ENCODE measurements at places on chromosomes 13 and 19. TPM values are rescaled to one million over a fixed set of nuclear protein-coding genes. Genes with fewer than 3 reads are reported as not detected.

DNA sequence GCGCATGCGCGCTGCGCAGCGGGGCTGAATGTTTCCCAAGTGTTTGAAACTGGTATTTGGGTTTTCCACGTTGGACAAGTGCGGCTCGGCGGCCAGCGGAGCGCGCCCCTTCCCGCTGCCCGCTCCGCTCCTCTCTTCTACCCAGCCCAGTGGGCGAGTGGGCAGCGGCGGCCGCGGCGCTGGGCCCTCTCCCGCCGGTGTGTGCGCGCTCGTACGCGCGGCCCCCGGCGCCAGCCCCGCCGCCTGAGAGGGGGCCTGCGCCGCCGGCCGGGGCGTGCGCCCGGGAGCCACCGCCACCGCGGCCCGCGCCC is at the start of gene ING1:
ING1 (plus strand) TSS at position 59 of the 311 bp plus-strand sequence. CDS start 450 bp downstream, outside the sequence.
- H3K4me3 ChIP-seq = peak within 1 kb of the TSS; percentile 87
- H3K27me3 ChIP-seq = no peaks in the 10 kb centered on the region

GRCh38 chr13:112973577-112973951 is 4.5 kb downstream of the MCF2L start:
- H3K4me1 ChIP-seq = no peaks in the 10 kb centered on the region
- DNase-seq = no peak
- no peaks in the 10 kb centered on the region for H3K36me3 ChIP-seq
- H3K27me3 ChIP-seq = peaks cover 22% of the 10 kb centered on the region

DNA sequence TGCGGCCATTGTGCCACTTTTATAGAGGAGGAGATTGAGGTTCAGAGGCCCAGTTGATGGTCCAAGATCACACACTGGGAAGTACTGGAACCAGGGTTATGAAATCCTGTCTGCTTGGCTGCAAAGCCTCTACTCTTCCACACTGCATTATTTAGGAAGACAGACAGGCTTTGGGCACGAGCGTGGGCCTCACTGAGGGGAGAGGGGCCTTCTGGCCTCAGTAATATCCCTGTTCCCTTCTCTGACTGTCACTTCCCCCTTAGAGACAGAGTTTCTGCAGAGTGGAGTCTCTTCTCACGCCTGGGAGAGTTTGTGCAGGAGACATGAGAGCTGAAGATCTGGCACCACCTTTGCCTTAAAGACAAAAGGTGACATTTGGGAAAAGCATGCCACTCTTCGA is 49.0 kb upstream of the PNMA8B start:
- no peak overlapping the region for H3K27ac ChIP-seq
- H3K27me3 ChIP-seq = no peaks in the 10 kb centered on the region
- no peak for DNase-seq
- no peak overlapping the region for H3K4me3 ChIP-seq

DNA sequence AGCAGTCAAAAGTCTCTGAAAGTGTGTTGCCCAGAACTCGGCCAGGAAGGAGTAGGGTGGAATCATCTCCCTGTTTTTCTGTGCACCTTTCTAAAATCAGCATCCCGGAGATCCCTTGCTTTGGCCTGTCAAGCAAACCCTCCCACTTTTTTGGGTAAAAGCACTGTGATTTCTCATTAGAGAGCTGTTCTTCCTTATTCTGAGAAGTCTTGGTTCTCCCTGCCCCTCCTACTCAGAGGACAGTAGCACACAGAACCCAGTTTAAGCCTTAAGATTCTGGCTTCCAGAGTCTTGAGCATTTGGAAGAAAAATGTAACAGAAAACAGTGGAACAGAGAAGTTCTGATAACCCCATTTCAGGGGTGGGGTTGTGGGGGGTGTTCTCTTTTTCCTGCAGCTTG is 52.6 kb upstream of the KATNAL1 start:
- no peaks in the 10 kb centered on the region for H3K27me3 ChIP-seq
- H3K4me1 ChIP-seq = peaks cover 23% of the 10 kb centered on the region
- H3K27ac ChIP-seq = no peak overlapping the region
- H3K36me3 ChIP-seq = no peaks in the 10 kb centered on the region

DNA sequence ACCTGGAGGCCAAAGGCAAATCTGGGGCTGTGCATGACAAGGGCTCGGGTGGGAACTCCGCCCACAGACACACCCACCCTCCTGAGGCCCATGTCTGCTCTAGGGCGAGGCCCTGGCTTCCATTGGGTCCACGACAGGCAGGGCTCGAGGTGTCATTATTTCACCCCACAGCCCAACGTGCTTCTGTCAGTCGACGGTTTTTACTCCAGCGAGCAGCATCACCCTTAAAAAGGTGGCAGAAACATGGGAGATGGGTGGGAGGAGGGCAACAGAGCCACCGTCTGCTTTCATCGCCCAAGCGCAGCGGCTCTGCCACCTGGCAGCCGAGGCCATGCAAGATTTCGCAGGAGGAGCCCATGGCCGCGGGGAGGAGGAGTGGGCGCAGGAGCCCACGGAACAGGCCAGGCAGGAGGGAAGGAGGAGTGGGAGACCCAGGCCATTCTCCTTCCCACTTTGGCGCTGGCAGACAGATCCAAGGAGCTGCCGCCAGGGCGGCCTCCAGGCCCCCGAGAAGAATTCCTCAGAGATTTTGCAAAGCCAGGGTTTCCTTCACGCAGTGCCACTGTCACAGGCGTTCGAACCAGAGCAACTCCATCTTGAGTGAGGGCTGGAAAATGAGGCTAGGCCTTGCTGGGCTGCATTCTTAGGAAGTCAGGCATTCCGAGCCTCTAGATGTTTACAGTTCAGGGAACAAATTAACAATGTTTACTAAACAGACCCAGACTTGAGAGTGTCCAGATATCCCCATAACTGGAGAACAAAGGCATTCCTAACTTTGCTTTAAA is 49.3 kb upstream of the TUBGCP3 start:
- H3K4me1 ChIP-seq = peaks cover 4% of the 10 kb centered on the region
- DNase-seq = no peak
- peaks cover 22% of the 10 kb centered on the region for H3K27me3 ChIP-seq
- no peaks in the 10 kb centered on the region for H3K36me3 ChIP-seq
- no peak overlapping the region for H3K4me3 ChIP-seq

DNA sequence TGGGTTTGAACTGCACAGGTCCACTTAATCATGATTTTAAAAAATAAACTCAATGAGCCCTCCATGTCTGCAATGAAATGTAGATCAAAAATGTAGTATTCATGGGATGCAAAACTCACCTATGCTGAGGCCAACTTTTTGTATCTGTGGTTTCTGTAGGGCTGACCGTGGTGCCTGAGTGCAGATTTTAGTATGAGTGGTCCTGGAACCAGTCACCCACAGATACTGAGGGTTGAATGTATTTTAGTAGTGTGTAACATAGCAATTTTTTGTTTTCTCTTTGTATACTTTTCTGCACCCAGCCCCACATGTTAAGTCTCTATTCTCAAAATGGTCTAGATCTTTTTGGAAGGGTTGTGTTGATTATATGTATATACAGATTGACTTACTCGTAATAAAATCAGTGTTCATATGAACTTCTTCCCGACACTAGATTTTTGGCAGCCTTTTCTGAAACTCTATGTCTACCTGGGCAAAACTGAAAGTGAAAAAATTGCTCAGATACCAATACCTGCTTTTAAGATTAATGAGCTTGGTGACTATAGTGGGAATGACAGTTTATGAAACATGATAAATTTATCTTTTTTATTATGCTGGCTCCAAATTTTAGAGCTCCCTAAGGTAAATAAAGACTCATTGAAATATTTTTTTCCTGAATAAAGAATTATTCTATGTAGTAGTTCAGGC is 51.6 kb downstream of the DNAJC15 start:
- H3K27ac ChIP-seq = no peak overlapping the region
- no peak for DNase-seq
- peaks cover 21% of the 10 kb centered on the region for H3K4me1 ChIP-seq

- no peak overlapping the region for H3K27ac ChIP-seq
- no peaks in the 10 kb centered on the region for H3K27me3 ChIP-seq
- H3K4me1 ChIP-seq = no peaks in the 10 kb centered on the region
- H3K36me3 ChIP-seq = no peaks in the 10 kb centered on the region
Measured at GRCh38 chr19:9996541-9996940, 13.8 kb downstream of the COL5A3 start.

DNA sequence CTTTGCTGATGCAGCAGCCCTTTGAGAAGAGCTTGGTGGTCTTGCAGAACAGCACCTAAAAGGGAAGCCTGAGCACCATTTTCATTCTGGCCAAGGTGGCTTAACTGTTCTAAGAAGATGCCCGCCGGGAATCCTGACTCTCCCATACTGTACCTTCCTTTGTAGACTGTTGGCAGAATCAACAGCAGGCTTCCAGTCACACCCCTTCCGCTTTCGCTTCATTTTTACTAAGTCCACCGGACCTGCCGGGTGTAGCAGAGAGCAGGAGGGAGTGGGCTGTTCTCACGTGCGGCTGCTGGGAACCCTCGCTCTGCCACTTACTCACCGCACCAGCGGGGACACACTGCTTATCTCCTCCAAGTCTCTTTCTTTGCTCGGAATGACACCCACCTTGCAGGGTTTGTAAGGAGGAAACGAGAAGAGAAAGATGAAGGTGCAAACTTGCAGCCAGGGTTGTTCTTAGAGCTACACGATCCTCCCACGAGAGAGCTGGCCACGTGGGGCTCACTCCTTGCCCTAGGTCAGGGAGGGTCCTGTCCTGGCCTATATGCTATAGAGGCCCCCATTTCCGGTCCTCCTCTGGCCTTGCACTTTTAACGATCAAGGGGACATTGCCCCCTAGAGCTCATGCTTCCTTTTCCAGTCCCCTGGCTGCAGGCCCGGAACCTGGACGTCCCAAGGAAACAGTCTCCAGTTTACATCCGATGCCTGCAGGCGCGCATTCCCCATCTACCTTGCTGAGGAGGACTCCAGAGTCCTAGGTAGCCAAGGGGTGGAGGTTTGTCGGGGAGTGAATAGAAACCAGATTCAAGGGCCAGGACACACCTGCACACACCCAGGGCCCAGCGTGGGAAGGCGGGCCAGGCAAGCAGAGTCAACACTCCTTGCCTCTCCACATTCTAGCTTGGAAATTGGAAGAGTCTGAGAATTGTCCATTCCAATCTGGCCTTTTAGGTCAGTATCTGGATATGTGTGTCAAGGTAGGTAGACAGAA is 453.6 kb downstream of the IRS2 start:
- H3K4me3 ChIP-seq = no peak overlapping the region
- H3K4me1 ChIP-seq = no peaks in the 10 kb centered on the region
- no peak for DNase-seq
- no peaks in the 10 kb centered on the region for H3K27me3 ChIP-seq
- no peaks in the 10 kb centered on the region for H3K36me3 ChIP-seq

DNA sequence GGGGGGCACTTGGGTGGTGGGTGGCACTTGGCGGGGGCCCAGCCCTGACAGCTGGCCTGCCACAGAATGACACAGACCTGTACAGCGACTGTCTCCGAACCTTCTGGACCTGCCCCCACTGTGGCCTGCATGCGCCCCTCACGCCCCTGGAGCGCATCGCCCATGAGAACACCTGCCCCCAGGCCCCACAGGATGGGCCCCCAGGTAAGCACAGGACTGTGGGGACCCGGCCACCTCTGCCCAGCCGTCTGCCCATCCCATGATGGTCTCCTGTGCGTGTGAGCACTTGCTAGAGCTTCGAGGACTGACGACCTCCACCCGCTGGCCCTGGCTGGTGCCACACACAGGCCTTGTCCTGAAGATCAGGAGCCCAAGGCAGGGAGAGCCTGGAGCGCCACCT is 32.0 kb downstream of the DHX34 start:
- peaks cover 49% of the 10 kb centered on the region for H3K36me3 ChIP-seq
- no peaks in the 10 kb centered on the region for H3K4me1 ChIP-seq
- no peak for DNase-seq
- H3K27ac ChIP-seq = no peak overlapping the region

DNA sequence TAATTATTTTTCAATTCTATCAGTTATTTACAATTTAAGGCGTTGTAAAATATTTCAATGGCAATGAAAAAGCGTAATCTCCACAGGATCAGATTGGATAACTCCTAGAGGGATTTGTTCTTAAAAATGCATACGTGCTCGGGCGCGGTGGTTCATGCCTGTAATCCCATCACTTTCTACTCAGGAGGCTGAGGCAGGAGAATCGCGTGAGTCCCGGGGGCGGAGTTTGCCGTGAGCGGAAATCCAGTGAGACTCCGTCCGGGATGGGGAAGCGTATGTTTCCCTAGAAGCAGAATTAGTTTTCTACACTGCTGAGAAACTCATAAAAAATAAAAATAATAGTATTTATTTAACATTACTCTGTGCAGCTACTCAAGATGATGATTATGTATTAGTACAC is 917.8 kb upstream of the PCDH20 start:
- DNase-seq = no peak
- no peaks in the 10 kb centered on the region for H3K4me1 ChIP-seq
- H3K27ac ChIP-seq = no peak overlapping the region
- no peaks in the 10 kb centered on the region for H3K36me3 ChIP-seq
- H3K27me3 ChIP-seq = no peaks in the 10 kb centered on the region

DNA sequence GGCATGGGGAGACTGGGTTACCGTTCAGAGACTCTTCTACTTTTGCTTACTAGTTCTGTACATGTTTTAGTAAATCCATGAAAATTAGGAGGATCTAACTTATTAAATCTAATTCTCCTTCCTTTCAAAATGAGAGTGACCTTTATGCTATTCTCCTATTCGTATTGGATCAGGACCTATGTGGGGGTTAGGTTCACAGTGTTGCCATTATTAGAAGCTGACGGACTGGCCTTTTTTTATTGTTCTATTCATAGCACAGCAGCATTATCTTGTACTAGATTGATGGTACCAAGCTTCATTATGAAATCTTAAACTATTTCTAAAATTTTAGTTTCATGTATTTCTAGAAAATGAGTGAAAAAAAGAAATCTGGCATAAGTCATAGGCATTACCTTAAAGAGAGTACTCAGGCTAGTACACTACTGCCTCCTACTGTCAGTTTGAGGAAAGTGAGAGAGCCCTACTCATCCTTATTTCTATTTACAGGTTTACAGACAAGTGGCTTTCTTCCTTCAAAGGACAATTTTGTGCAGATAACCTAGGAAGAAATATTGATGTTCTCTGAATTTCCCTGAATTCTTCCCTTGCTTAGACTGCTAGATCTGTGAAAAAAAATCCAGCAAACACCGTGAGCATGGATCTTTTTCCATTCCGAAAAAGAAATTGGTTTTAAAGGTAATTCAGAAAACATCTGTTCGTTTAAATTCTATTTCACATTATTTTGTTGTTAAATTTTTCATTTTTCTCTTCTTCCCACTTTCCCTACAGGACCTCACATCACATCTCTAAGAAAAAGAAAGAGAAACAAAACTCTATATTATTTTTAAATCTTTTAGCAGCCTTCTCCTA is 485.5 kb downstream of the DIAPH3 start:
- no peak overlapping the region for H3K4me3 ChIP-seq
- H3K36me3 ChIP-seq = no peaks in the 10 kb centered on the region
- no peaks in the 10 kb centered on the region for H3K27me3 ChIP-seq
- peak; percentile 79 for DNase-seq
- H3K4me1 ChIP-seq = peaks cover 2% of the 10 kb centered on the region
- no peak overlapping the region for H3K27ac ChIP-seq

Gene F7
- not detected for polyA plus RNA-seq

Gene PSG2
- polyA plus RNA-seq = not detected

Gene NLRP9
- polyA plus RNA-seq = not detected

Gene ZNF567
- polyA plus RNA-seq = 3.4 TPM

Gene CYP4F2
- not detected for polyA plus RNA-seq

Gene OXGR1
- not detected for polyA plus RNA-seq

Gene STARD13
- 11.0 TPM for polyA plus RNA-seq

Gene MATK
- polyA plus RNA-seq = not detected

Gene FCER2
- not detected for polyA plus RNA-seq

All from endothelial cell of umbilical vein (primary cell).